ENCODE measurements at places on chromosomes 6 and 20.

DNA sequence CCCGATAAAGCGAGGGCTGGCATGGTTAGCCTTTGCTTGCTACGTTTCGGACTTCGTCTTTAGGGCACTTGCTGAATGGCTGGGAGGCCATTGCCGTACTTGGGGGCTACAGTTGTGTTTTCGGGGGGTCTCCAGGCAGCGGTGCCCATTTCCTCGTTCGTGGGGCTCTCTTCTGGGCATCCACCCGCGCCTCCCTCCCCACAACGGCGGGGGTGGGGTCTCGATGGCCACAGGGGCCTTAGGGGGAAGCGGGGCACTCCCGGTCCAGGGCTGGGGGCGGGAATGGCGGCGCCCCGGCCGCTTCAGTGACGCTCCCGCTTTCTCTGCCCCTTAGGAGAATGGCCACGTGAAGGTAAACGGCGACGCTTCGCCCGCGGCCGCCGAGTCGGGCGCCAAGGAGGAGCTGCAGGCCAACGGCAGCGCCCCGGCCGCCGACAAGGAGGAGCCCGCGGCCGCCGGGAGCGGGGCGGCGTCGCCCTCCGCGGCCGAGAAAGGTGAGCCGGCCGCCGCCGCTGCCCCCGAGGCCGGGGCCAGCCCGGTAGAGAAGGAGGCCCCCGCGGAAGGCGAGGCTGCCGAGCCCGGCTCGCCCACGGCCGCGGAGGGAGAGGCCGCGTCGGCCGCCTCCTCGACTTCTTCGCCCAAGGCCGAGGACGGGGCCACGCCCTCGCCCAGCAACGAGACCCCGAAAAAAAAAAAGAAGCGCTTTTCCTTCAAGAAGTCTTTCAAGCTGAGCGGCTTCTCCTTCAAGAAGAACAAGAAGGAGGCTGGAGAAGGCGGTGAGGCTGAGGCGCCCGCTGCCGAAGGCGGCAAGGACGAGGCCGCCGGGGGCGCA is 2.4 kb downstream of the MARCKS start:
- DNase-seq: no peak

GRCh38 chr20:45229264-45230056 is 8.3 kb downstream of the SEMG2 start:
- DNase-seq: peak; percentile 33

DNA sequence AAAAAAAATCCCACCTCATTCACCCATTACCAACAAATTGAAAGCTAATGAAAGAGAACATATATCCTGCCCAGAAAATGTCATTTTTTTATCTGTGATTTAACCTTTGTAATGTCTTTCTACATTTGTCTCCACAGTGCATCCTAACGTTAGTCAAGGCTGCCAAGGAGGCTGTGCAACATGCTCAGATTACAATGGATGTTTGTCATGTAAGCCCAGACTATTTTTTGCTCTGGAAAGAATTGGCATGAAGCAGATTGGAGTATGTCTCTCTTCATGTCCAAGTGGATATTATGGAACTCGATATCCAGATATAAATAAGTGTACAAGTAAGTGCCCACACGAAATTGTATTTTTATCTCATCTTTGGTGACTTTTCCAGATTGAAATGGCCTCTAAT is 30.0 kb downstream of the RSPO3 start:
- no peak for DNase-seq

DNA sequence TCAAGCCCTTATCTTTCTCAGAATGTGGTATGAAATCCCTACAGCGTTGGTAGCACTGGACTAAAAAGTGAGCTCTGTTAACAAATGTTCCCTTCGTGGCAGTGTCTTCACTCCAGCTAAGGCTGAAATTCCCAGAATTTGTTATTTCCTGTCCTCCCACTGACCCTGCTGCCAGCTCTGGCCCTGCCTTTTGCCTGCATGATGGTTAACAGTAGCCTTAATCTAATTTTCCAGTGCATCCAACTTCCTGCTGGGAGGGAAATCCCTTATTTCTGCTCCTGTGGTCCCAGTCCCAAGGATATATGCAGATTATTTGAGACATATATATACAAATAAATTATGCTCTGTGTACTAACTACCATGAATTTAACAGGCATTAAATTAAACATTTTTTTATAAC is 157.2 kb upstream of the CARMIL1 start:
- no peak for DNase-seq

DNA sequence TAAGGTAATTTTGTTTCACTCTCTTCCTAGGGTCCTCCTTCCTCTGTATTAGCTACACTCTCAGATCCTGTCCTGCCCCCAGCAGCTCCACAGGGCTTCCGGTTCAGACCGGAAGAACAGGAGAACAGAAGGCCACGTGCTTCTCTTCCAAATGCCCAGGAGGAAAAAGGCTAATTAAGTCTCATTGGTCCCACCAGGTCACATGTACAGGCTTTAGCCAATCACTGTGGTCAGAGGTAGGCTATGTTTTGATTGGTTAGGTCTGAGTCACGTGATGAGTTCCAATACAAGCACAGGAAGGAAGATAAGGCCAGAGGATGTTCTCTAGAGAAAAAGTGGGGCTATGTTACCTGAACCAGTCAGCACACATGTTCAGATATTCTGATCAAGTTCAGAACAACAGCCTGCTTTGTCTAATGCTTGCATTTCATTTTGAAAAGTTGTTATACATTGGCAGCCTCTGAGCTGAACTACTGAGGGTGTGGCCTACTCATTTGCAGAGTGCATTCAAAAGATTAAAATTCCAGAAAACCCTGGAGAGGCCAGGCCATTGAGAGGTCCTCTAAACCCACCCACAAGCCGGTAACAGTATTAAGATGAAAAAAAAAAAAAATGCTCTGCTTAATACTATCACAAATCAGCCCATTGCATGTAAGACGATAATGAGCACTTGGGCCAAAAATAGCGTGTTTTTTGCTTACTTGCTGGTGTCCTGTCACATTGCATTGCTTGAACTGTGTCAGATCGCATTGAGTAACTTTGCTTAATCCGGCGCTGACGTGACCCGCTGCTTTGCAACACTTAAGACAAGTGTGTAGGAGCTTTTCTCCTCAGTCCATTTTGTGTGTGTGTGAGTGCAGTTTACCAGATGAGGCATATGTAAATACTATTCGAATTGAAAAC is 170.3 kb downstream of the TSHZ2 start:
- DNase-seq: no peak

DNA sequence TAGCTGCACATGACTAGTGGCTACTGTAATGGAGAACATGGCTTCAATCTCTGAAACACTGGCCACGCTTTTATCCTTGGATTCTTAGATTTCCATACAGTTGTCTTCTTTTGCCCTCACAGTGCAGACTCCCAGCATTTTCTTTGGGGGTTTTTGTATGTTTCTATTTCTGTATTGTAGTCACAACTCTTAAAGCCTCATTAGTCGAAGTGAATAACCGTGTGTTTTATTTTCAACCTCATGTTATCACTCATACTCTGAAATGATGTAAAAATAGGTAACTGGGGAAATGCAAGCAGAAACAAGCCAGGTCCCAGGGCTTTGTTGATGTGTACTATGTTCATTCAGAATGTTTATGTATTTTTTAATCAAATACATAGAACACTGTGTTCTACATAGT is 162.9 kb downstream of the JARID2 start:
- no peak for DNase-seq

DNA sequence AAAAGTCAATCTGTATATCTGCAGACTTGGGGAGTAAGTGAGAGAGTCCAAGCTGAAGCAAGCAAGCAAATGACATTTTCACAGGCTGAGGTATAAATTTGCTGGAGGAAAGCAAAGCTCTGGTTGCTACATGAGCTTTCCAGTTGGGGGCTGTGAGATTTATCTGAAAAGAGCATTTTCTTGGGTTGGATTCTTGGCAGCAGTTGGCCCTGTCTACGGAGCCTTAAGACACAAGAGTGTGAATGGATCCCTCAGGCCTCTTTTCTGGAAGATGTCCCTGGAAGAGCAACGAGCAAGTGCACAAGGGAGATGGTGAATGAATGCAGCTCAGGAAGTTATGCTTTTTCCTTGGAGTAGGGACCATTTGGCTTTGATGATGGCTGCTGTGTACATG is 30.8 kb downstream of the ISM1 start:
- no peak for DNase-seq

DNA sequence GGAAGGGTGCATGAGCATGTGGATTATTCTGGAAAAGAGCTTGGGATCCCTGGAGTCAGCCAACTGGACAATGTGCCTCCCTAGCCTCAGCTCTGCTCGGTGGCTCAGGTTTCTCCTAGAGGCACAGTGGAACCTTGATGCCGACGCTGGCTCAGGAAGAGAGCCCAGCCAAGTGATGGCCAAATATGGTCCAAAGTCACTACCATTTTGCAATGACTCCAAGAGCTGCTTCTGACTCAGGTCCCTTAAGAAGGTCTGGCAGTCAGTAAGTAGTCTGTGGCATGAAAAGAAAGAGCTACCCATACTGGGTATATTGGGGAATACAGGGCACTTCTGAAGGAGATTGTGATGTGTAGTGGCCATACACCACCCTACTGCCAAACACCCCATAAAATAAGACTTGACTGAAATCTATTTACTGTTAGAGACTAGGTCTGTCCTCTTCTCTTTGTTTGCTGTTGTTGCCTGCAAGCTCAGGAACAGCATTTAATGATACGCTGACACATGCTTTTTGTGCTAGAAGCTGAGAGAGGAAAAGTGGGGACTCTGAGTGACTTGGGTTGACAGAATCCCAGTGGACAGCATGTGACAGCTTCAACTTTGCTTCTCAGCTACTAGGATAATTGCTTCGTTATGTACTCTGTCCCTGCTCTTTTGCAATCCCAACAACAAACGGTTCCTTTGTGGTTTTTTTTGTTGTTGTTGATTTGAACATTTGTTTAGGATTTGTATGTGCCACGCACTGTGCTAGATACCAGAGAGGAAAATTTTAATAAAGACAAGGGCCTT is 30.3 kb upstream of the OGFRL1 start:
- DNase-seq: no peak

- DNase-seq: no peak
Observed at GRCh38 chr6:157200611-157201010, 122.7 kb downstream of the TMEM242 start.

GRCh38 chr6:87914637-87915395 is 132.8 kb upstream of the SPACA1 start:
- DNase-seq: no peak

- peak; percentile 67 for DNase-seq
Observed at GRCh38 chr6:40906759-40907158, 132.3 kb downstream of the UNC5CL start.

- no peak for DNase-seq
Observed at GRCh38 chr20:38897267-38897666, 28.9 kb upstream of the FAM83D start.

DNA sequence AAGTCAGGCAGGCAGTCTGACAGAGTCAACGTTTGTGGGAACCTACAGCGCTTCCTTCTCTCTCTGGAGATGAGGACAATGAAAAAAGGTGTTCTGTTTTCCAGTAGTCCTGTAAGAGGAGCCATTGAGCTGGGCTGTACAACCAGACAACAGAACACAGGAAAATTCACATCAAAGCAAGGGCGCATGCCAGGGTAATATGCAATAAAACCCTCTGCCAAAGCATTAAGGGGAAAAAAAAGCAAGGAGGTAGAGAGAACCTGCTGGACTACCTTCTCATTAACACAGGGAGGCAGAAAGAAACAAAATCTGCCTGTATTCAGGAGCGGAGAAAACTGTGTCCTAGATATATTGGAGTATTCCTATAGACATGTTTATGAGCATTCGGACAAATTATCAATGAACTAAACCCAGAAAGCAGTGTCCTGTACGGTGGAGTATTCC is 1.3 kb downstream of the RNF24 start:
- no peak for DNase-seq

GRCh38 chr6:1029141-1029540 is 282.8 kb upstream of the FOXQ1 start:
- DNase-seq: no peak

GRCh38 chr6:14415452-14415851 is 297.9 kb downstream of the CD83 start:
- no peak for DNase-seq

DNA sequence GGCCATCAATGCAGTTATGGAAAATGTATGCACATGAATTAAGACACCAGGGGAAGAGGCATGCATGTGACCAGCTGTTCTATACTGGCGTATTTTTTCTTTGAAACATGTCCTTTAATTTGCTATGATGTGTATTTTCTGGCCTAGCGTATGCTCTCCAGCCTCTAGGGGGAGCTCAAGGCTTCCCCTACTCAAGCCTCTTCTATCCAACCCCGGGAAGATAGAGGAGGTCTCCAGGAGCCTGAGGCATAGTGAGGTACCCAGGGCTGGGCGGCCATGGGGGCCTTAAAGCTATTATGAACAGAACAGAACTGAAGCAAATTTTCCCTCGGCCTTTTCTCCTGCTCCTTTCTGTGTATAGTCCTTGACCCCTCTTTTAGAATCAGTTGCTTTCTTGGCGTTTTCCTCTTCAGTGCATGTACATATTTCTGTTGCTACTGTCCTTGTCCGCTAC is 528.9 kb downstream of the MAFB start:
- peak; percentile 15 for DNase-seq

DNA sequence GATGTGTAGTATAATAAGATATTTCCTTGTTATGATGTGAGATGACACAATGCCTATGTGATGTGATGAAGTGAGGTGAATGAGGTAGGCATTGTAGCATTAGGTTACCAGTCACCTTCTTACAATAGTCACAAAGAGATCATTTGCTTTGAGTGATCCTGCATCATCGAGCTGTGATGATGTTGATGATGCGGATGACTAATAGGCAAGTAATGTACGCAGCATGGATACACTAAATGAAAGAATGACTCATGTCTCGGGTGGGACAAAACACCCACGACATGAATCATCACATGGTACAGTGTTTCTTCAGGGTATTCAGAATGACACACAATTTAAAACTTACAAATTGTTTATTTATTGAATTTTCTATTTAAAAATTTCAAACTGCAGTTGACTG is 806.3 kb upstream of the GJE1 start:
- peak; percentile 1 for DNase-seq

- no peak for DNase-seq
Observed at GRCh38 chr20:40959325-40960092, 69.1 kb upstream of the TOP1 start.

DNA sequence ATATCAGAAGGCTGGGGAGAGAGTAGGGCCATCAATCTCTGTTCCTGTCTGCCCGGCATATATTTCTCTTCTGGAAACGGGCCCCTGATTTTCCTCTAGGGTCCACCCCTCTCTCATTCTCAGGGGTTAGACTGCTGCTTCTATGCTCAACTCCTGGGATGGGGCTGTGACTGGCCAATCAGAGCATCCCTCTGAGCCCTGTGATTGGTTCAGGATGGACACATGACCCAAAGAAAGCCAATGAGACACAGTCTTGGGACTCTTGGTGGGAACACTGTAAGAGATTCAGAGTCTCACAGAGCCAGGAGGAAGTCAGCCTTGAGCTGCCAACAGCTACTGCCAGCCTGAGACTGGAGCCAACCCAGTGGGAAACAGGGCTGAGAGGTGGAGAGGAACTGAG is 31.0 kb upstream of the KCNB1 start:
- no peak for DNase-seq
